ENCODE measurements at places on chromosomes 6 and 20.

- no peak for DNase-seq
Measured at GRCh38 chr6:147693181-147693580, 184.7 kb downstream of the SAMD5 start.

- DNase-seq = no peak
Measured at GRCh38 chr6:166497087-166497899, 89.2 kb downstream of the RAMACL start.

GRCh38 chr6:81694855-81695254, 57.6 kb downstream of the TENT5A start:
- no peak for DNase-seq

DNA sequence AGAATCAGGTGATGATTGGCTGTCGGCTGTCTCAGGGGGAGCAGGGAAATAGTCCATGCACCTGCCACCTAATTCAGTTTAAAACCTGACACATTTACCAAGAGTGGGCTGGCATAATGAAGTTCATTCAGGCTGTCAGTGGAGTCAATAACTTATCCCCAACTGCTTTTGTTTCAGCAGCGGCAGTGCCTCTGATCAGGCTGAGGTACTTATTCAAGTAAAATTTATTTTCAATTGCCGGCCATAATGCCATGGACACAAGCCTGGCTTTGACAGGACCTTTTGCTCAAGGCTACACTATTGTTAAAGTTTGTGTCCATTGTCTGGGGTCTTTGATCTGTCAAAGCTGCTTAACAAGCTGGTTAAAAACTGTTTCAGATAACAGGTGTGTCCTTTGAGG, 20.6 kb downstream of the OLIG3 start:
- no peak for DNase-seq

GRCh38 chr6:149331043-149331807, 13.7 kb downstream of the TAB2 start:
- peak; percentile 39 for DNase-seq

DNA sequence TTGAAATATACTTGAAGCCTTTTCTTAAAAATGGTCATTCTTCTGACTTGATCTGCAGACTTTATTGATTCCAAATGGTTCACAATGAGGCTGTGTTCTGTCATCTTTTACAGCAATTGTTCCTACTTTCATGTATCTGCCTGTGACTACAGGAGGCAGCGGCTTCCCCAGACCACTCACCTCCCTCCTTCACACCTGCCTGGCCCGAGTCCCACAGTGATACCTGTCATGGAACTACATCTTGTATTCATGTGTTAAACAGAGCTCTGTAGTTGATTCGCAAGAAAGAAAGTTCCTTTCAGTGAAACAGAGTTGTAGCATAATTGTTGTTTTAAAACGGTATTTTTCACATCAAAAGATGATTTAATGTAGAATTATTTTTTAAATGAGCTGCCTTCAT, 673.5 kb upstream of the AGPAT4 start:
- DNase-seq = no peak

DNA sequence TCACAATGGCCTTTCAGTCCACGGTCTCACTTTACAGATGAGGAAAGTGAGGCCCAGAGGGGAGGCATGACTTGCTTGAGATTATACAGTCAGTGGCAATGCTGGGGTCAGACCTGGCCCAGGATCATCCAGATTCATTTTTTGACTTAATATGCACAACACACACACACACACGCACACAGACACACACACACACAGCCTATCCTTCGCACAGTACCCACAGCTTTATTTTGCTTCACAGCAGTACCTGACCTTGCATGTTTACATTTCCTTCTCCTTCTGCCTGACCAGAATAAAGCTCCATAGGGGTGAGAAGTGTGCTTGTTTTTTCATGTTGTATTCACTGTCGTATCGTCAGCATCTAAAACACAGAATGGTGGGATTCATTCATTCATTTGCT, 79.8 kb downstream of the VEGFA start:
- no peak for DNase-seq

DNA sequence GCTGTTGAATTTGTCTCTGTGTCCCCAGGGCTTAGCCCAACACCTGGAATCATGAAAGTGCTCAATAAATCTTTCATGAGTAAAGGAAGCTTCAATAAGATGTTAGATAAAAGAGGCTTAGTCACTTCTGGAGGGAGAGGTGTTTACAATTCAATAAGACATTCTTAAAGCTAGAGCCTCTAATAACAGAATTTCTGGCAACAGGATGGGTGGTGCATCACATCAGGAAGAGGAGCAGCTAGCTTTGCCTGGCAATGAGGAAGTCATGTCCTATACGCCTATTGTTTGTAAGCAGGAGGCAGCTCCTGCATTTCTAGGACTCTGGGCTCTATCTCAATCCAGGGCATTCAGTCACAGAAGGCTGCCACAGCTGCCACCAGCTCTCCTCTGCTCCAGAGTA, 638.5 kb downstream of the EPM2A start:
- DNase-seq = peak; percentile 9

GRCh38 chr6:2687456-2687855, 63.3 kb downstream of the MYLK4 start:
- no peak for DNase-seq

DNA sequence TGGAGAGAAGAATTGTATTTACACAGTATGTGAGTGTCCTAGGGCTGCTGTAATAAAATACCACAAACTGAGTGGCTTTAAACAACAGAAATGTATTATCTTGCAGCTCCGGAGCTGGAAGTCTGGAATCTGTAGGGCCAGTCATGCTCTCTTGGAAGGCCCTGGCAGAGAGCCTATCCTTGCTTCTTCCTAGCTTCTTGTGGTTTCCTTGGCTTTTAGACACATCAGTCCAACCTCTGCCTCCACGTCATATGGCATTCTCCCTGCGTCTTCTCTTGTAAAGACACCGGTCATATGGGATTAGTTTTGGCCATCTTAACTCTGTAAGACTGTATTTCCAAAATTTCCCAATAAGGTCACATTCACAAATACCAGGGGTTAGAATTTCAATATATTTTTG, 10.8 kb downstream of the FNDC1 start:
- DNase-seq = no peak

All from bronchial epithelial cell (primary cell).